ENCODE measurements at places on chromosomes 4 and X. TPM values are rescaled to one million over a fixed set of nuclear protein-coding genes. Genes with fewer than 3 reads are reported as not detected.

The SMAD1 gene
- 57.4 TPM for polyA plus RNA-seq

The PHOX2B gene
- polyA plus RNA-seq, result 0.09 TPM

- no peak for DNase-seq
Observed at GRCh38 chr4:98166731-98167041, 23.4 kb upstream of the STPG2 start.

The UGT2A1 gene
- 1.8 TPM for polyA plus RNA-seq

GRCh38 chrX:120468479-120468824, 644 bp downstream of the LAMP2 start:
- no peak for DNase-seq

GRCh38 chr4:180766944-180767729, 1476.1 kb upstream of the TENM3 start:
- peak; percentile 6 for DNase-seq

GRCh38 chr4:1408418-1408817, 2.2 kb upstream of the NKX1-1 start:
- no peak for DNase-seq

The CNGA2 gene
- not detected for polyA plus RNA-seq

The FMR1NB gene
- polyA plus RNA-seq, result 0.37 TPM

- DNase-seq, result no peak
Observed at GRCh38 chrX:106178826-106179225, 10.7 kb downstream of the PWWP3B start.

- DNase-seq, result no peak
Observed at GRCh38 chr4:87423317-87424098, 1.1 kb downstream of the NUDT9 start.

The TMEM164 gene
- polyA plus RNA-seq, result 37.7 TPM

DNA sequence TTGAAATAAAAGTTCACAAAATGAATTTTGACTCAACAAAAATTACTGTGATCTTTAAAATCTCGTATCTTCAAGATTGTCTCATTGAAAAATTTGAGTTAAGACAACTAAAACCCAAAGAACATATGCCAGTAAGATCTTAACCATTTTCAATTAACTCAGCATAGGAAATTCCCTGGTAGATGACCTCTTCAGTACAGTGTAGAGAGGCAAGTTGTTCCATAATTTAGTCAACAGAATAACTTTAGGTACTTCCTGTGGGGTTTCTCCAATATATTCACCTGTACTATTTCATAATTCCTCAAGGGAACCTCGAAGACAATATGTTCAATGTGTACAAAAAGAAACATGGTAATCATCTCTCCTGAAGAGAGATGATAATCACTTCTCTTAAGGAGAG, 145.3 kb downstream of the COL25A1 start:
- no peak for DNase-seq

DNA sequence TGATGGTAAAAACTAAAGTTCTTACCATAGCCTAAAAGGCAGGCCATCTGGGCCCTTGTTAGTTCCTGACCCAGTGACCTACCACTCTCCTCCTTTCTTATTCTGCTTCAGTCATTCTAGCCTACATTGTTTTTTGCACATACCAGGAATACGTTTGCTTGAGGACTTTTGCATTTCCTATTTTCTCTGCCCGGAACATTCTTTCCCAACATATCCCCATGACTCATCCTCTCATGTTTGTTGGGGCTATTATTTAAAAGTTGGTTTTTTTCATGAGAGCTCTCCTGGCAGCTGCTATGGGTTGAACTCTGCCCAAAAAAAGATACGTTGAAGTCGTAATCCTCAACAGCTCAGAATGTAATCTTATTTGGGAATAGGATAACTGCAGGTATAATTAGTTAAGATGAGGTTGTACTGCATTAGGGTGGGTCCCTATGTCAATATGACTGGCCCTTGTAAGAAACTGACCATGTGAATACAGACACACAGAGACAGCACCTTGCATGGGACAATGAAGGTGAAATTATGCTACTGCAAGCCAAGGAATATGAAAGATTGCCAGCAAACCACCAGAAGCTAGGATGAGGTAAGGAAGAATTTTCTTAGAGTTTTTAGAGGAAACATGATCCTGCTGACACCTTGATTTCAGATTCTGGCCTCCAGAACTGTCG, 138.3 kb upstream of the PDHA2 start:
- DNase-seq, result no peak

DNA sequence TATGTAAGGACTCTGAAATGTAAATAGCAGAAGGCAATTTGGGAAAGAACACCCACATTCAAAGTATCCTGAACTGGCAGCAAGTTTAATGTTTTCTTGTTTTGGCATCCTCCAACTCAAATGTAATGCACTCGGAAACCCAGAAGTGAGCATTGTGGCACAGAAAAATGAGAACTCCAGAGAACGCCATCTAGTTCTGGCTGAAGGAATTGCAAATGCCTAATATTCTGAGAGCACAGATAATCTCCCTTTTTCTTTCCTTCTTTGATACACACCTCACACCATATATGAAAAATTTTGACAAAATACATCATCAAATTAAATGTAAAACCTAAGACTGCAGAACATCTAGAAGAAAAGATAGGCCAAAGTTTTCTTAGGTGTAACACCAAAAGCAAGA, 52.1 kb downstream of the PWWP3B start:
- DNase-seq, result no peak

DNA sequence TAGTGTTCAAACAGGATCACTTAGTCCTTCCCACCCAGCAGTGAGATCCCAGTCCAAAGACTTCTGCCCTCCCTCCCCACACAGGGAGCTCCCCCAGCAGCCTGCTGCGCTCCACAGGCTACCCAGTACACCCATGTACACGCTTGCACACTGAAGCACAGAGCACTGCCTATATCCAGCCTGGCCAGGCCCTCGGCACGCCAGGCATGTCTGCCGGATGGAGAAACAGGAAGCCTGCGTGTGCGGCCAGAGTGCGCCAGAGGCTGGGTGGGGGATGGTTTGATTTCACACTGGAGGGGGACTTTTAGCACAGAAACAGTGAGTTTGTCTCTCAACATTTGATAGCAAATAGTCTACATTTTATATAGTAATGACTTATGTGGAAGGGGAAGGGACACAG, 833.5 kb upstream of the IGFBP7 start:
- no peak for DNase-seq

- no peak for DNase-seq
Observed at GRCh38 chr4:168449719-168450452, 30.4 kb downstream of the DDX60L start.

All from left renal pelvis (tissue), 4 donors.